Stimulated activated CD8-positive, alpha-beta memory T cell treated with anti-CD3 and anti-CD28 coated beads, Interleukin-7, amount 100 ng/mL, for 48 hours (primary cell): ENCODE measurements at places on chromosomes 1 and 21.

- DNase-seq: no peak
Observed at GRCh38 chr1:159307346-159308020, 5.3 kb downstream of the FCER1A start.

DNA sequence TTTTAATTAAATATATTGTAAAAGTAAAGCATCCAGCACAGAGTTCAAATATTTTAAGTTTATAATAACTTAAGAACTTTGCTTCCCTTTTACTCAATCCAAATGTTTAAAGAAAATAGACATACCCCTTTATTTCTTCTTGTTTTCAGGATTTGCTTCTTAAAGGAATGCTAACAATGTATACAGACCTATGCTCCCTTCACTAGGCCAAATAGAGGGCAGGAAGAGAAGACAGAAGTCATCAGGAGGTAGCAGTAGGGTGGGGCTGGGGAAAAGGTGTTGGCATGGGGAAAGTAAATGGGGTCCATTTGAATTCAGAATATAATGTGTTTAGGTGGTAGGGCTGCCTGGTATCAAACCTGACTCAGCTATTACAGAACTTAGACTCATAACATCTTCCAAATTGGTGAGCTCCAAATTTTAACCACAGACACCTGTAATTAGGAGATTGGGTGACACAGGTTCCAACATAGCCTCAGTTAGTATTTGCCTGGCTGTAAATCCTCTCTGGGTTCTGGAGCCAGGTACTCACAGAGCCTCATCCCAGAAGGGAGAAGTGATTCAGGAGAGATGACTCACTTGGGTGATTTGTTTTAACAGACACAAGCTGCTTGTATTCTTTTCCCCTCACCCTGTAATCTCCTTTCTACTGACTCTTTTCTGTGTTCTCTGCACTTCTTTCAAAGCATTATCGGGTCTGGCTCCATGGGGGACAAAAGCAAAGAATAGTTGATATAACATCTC lies 60.1 kb upstream of the DUSP10 start:
- DNase-seq: no peak

DNA sequence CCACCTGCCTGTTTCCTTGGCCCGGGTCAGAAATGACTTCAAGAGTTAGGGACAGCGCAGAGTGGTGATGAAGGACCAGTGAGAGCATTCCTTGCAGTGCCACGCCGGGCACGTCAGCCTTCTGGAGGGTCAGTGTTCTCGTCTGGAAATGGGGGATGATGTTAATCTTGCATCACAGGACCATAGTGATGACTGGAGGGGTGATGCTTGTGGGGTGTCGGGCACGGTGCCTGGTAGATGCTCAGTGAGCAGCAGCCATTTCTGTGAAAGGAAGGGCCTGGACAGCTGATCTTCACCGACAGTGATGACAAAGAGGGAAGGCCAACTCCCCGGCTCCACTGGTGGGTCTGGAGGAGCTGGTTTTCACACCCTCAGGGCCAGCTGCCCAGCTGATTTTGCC lies 56.2 kb downstream of the DDX20 start:
- DNase-seq: no peak

- DNase-seq: no peak
Observed at GRCh38 chr1:113763661-113764060, 4.4 kb upstream of the PHTF1 start.
